Kidney epithelial cell (primary cell): ENCODE measurements at places on chromosomes 5 and 9.

DNA sequence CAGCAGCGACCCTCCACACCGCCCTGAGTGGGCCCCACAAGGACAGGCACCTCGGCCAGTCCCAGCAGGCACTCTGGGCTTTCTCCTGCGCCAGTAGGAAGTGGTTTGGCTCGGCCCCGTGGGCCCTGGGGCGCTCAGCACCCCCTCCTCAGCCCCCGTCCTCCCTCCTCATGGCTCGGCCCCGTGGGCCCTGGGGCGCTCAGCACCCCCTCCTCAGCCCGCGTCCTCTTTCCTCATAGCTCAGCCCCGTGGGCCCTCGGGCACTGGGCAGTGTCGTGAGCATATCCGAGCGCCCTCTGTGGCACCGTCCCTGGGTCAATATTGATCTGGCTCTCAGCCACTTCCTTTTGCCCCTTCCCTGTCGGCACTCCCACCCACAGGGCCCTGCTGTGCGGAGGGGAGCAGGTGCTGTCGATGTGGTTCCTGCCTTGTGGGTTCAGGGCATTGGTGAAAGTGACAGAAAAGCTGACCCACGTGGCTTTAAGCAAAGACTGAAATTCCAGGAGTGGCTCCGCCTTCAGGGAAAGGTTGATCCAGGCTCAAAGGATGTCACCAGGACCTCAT, 5.5 kb upstream of the SCGB3A1 start:
- no peak for DNase-seq

DNA sequence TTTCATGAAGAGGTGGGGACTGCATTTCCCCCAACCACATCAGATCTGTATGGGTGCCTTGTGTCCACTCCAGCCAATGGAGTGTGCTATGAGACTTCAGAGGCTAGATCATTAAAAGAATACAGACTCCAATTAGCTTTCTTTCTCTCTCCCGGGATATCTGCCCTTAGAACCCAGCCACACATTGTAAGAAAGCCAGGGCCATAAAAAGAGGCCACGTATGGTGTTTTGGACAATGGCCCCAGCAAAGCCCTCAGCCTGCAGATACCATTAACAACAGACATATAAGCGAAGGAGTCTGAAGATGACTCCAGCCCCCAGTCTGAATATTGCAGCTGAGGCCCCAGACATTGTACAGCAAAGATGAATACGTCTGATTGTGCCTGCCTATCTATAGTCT, 21.5 kb downstream of the IL6ST start:
- no peak for DNase-seq

- DNase-seq: no peak
Observed at GRCh38 chr5:76351577-76351976, 51.5 kb upstream of the IQGAP2 start.

GRCh38 chr5:172871536-172871935, 37.5 kb downstream of the ERGIC1 start:
- no peak for DNase-seq

- no peak for DNase-seq
Observed at GRCh38 chr5:75322066-75322465, 15.0 kb upstream of the HMGCR start.

- no peak for DNase-seq
Observed at GRCh38 chr5:116970318-116970717, 395.7 kb upstream of the SEMA6A start.

DNA sequence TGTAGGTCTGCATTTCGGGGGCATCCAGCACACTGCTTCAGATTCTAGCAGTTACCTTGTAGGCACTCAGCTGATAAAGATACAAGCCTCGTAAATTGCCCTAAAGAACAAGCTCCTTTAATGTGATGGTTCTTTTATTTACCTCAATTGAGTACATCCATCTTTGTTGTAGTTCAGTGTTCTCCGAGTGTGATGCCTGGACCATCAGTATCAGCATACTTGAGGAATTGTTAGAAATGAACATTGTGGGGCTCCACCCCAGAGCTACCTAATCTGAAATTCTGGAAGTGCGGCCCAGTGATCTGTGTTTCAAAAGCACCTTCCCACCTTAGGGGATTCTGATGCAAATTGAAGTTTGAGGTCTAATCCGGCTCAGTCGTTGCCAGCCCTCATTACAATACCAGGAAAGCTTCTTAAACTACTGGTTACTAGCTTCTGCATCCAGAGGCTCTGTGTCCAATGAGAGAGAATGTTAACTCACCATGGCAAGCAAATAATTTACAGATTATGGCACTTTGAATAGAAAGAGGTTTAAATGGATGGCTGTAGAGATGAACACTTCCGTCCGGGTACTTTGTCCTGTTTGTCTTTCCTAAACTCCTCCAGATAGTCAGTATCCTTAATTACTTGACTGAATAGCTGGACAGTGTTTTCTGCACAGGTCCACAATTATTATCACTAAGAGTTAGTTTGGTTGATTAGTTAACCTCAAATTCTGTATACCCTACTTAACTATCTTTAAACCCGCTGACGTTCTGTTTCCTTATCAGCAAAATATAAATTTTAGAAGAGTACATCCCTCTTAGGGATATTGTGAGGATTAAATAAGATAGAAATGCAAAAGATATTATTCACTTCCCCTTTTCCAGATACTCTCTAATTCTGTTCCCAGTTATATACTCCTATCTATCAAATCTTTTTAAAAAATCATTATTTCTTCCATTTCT, 47.9 kb downstream of the RAI14 start:
- DNase-seq: no peak

DNA sequence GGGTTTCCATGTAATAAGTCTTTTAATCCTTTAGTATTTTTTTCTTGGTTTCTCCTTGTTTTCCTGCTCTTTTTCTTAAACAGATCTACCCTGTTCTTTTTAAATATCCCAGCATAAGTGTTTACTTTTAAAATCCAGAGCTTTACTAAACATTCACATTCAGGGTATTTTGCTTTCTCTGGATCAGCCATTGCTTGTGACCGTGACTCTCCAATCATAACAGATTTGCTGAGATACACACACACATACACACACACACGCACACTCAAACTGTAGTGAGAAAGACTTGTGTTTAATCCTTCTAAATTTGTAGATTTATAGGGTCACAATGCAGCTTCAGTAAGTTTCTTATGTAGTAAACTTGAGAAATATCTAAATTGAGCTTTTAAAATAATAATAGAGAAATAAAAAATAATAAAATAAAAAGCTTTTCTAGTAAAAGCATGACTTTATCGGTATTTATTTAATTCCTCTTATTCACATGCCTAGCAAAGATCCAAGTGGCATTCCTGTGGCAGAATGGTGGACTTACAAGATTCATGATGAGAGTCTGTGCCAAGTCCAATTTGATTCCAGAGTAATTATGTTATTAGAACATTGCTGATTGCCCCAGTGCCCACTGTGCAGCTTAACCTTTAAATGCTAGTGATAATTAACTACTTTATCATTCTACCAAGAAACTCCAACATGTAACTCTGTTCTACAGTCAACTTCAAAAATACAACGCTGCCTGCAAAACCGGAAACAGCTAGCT, 129.0 kb downstream of the TLE4 start:
- no peak for DNase-seq

DNA sequence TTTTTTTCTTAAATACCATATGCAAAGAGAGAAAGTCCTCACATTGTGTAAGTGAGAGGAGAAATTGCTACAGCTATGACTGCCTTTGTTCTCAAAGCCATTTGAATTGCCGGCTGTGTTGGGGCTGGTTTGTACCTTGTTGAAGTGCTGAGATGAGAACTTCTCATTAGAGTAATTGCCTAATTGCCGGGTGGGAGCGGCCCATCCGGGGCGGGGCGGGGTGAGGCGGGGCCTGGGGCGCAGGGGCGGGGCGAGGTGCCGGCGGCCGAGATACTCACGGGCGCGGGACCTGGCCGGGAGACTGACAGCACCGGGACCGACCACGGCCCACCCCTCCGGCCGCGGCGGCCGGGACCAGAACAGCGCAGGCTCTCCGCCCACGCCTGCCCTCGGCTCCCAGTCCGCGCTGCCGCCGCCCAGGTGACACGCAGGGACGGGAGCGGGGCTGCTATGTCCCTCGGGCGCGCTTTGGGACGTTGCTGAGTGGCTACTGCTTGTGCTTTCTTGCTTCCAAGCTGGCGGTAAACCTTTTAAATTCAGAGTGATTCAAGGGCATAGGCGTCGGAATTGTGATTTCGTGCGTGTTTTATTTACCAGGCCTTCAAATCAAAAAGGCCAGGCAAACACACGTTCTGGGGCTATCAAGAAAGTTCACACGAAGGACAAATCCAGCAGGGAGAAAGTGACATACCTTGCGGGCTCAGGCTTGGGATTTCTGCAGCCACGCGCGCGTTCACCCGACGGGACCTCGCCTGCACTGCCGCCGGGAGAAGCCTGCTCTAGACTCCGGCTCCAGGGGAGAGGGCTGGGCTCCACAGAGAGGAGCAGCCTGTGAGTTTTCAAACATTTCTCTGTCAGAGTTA, 269.1 kb downstream of the FANCC start:
- no peak for DNase-seq

GRCh38 chr9:91933556-91934352, 16.3 kb downstream of the ROR2 start:
- no peak for DNase-seq

GRCh38 chr5:88879724-88880123, 3.3 kb downstream of the MEF2C start:
- DNase-seq: no peak

DNA sequence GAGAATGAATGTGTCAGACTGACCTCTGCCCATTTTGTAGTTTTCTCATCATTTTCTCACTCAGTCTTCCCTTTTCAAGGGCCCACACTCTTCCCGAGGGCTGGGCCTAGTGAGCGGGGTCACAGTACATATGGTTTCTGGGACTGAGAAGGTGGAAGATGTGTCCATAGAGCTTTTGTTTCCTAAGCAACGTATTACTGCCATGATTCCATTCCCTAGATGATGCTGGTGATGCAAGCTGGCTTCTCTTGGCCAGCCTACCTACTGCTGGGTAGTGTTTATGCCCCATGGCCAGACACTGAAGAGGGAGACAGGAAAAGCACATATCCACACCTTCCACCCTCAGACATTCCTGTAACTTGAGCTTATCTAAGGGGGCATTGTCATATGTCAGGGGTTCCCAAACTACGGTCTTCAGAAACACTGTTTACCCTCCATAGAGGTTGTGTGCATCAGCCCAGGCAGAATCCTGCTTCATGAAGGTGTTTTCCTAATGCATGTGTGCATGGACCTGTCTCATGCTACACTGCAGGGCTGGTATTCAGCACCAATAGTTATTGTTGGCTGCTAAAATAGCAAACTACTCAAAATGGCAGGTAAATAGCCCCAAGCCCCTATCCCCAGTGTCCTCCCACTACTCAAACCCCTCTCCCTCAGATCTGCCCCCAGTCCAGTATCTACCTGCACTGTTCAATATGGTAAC, 9.5 kb downstream of the IRF1 start:
- no peak for DNase-seq

DNA sequence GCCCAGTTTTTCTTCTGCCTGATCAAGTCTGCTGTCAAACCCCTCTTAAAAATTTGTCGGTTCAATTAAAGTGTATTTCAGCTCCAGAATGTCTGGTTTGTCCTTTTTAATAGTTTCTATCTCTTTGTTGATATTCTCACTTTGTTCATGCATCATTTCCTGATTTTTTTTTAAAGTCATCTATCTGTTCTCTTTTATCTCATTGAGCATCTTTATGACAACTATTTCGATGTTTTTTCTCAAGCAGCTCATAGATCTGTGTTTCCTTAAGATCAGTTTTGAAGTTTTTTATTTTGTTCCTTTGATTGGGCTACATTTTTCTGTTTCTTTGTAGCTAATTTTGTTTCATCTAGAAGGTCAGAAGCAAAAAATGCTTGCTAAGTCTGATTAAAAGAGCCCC, 53.7 kb downstream of the FGD3 start:
- DNase-seq: no peak

GRCh38 chr9:93320591-93321219, 130.8 kb upstream of the FAM120A start:
- no peak for DNase-seq

- no peak for DNase-seq
Observed at GRCh38 chr5:93995126-93995621, 253.8 kb upstream of the POU5F2 start.

DNA sequence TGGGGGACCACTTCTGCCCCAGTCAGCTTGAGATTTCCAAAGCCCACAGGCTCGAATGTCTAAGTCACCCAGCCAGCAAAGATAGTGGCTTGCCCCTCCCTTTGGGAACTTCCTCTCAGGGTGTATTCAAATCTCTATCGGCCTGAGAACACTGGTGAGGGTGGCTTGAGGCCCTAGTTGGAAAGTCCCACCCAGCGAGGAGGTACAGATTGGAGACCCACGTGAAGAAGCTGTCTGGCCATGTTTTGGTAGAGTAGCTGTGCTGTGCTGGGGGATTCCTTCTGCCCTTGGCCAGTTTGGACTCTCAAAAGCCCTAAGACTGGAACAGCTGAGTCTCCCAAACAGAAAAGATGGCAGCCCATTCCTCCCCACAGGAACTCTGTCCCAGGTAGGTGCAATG, 172.7 kb upstream of the RIOK2 start:
- DNase-seq: no peak

GRCh38 chr5:179287631-179288030, 57.6 kb downstream of the ADAMTS2 start:
- no peak for DNase-seq

DNA sequence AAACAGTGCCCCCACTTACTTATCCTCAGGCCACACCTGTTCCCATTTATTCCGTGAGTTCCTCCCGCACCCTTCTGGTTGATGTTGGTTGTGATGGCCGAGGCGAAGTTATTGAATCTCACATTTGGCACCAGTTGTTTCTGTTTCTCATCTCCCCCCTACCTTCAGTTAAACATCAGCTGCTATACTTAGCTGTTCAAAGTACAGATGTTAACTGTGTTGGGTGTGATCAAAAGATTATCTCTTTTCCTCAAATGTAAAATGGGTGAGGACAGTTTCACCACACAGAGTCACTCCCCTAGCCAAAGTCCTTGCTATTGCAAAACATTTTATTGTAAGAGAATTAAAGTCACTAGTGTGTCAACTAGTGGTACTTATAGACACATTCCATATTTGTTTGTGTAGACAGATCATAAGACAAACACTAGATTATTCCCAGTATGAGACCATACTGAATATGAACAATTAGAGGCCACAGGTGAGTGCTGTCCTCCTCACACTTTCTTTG, 43.2 kb upstream of the PRSS3 start:
- no peak for DNase-seq

GRCh38 chr5:74239261-74239660, 401.3 kb downstream of the ENC1 start:
- DNase-seq: no peak

- DNase-seq: no peak
Observed at GRCh38 chr5:79573983-79574890, 38.0 kb upstream of the TENT2 start.
